ENCODE measurements at places on chromosomes 7 and 10.

DNA sequence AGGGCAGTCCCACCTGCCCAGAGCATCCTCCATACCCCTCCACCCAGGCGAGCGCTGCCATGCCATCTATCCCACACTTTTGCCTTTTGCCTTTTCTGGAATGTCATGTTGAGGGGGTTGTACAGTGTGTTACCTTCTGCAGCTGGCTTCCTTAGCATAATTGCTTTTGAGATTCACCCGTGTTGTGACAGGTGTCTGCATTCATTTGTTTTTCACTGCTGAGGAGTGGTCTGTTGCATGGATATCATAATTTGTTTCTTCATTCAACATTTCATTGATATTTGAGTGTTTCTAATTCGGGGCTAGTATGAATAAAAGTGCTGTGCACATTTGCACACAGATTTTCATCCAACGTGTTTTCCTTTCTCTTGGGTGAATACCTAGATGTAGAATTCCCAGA is 353.9 kb downstream of the PAXIP1 start:
- no peak for DNase-seq

DNA sequence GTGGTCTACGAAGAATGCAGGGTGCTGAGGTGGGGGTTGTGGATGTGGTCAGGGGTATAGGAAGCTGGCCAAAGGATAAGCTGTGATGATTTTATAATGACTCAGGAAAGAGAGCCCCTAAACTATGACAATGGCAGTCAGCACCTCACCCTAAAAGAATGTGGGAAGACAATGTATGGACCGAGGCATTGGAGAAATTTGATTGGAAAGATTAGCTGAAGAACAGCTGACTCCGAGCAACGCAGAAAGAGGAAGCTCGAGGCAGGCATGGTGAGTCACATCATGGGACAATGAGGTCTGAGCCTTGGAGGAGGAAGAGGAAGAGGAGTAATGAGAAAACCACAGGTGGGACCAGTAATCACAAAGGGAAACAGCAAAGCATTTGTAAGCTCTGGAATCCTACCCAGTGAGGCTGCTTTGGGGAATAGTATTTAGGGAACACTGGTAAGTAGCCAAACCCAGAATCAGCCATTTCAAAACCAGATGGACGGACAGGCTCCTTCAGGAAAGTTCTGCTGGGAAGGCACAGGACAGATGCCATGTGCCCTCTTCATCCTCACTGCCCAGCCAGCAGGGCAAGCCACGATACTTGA is 295.4 kb downstream of the PRPF18 start:
- no peak for DNase-seq

GRCh38 chr10:44035474-44036197 is 349.3 kb downstream of the CXCL12 start:
- no peak for DNase-seq

GRCh38 chr7:128110641-128111364 is 79.6 kb upstream of the LRRC4 start:
- DNase-seq, result peak; percentile 31

DNA sequence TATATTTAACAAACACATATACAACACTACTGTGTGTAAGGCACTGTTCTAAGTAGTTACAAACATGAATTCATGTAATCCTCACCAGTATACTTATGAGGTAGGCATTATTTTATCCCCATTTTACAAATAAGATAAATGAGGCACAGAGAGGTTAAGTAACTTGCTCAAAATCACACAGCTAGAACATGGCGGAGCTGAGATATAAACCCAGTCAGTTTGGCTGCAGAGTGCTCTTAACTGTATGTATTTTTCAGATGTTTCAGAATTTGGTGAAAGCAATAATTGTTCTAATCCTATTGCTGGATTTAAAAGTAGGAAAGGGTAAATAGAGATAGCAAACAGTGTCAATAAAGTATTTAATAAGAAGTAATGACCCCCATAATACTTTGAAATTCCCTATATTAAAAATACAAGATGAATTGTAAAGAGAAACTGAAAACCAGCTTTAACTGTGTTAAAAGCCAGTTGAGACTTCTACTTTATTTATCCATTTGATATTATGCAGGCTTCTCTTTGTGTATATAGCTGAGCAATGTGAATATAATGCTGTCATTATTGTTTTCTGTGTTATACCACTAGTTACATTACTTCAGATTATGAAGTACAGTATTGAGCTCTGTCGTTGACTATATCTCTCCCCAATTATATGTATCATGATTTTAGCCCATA is 32.3 kb upstream of the RPA3 start:
- DNase-seq, result no peak
